ENCODE measurements at places on chromosomes 2 and 18.
A peak's percentile ranks its signal among the peaks of the same experiment; 100 is the strongest.

DNA sequence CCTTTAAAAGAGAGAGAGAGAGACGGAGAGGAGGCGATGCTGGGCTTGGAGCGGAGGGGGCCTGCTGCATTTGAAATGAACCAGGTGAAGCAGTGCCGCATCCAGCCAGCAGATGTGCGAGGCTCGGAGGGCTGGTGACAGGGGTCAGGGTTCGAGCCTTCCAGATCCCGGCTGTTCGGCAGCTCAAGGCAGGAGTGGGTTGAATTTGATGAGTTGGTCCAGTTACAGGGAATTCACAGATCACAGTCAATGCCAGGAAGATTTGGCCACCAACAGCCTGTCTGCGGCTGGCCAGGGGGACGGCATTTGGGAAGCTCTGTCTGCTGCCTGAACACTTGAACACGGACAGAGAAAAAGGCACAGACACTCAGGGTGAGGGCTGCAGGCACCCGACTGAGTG, 48.6 kb downstream of the PTGR3 start:
- no peak for DNase-seq

DNA sequence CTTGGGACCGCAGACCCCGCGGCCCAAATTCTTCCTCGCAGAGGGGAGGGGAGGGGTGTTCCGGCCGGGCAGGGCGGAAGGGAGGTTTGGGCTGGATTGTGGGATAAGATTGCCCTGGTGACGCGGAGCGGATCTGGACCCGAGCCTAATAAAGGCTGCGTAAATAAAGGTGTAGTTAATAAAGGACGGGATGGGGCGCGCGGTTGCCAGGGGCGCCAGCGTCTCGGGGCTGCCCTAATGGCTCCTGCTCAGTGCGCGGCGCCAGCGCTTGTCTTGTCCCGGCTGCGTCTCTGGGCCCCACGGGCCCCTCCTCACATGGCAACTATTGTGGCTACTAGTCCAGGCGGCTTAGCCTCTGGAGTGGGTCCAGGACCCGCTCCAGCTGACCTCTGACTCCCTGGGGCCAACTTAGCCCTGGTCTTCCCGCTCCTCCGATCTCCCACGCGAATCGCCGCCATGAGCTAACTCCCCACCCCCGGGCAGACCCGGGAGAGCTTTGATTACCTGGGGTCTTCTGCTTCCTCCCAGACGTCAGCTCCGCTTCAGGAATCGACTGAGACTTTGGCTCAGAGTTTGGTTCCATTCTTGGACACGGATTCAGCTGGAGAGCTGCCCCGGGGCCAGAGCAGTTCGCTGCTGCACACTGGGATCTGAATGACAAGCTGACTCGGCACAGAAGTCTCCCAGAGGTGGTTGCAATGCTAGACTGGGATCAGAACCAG, 36.5 kb downstream of the SLC25A52 start:
- peak; percentile 6 for DNase-seq

- DNase-seq = no peak
These were observed 857.4 kb downstream of the TDRD15 start for GRCh38 chr2:21981127-21981526.

- DNase-seq = no peak
These were observed 1.2 kb downstream of the TLX2 start for GRCh38 chr2:74515271-74515980.

GRCh38 chr2:26907416-26907815, 59.5 kb downstream of the DPYSL5 start:
- DNase-seq = no peak

DNA sequence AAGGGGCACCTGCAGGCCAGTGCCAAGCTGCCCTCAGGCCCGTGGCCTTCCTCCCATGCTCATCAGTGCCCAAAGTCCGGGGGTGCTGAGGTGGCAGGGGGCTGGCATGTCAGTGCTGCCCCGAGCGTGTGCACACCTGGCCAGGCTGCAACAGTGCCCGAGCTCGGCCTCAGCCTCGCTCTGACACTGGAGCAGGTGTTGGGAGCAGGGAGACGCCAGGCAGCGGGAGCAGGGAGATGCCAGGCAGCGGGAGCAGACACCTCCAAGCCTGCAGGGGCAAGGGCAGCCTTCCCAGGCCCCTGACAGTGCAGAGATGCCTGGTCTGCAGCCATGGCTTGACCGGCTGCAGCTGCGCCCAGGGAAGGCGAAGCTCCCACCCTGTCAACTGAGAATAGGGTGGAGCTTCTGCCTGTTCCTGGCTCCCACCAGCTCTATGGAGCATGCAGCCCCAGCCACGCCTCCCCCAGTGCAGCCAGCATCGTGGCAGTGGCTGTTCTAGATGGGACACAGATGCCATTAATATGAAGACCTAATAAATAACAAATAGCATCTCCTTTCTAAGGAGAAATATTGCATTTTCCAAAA, 82.4 kb downstream of the DTNB start:
- no peak for DNase-seq

DNA sequence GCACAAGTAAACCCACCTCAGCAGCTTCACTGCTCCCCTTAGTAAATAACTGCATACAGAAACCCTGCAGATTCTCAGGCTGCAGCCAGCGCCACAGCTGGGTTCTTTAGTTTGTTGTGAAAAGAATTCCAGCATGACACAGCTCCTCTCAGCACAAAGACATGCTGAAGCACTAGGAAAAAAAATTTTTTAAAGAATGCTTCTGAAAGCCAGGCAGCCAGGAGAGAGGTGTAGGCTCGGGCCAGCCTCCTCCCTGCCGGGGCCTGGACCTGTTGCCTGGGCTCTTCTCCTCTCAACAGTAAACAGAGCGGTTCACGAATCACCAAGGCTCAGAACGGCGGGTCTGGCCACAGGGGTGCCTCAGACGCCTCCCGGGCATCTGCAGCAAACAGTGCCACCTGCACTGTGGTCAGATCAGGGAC, 95.7 kb upstream of the POU3F3 start:
- peak; percentile 85 for DNase-seq

GRCh38 chr2:178473931-178474330, 4.5 kb downstream of the FKBP7 start:
- DNase-seq = no peak

- peak; percentile 78 for DNase-seq
These were observed 361.0 kb upstream of the NT5C1B start for GRCh38 chr2:18950361-18950851.

DNA sequence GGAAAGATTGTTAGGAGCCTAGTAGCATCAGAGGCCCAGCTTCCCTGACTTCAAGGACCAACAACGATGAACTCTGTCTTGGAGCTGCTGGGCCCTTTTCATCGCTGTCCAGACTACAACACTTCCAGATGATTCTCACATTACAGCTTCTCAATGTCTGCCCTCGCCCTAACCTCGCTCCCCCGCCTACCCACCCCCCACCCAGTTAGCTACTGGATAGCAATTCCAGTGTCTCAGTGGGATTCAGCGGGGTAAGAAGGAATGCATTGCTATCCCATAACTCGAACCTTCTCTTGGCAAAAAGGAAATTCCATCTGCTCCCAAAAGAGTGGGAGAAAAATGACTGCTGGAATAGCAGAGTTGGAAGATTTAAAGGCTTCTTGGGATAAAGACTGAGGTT, 65.0 kb downstream of the RPL37A start:
- peak; percentile 31 for DNase-seq

- peak; percentile 67 for DNase-seq
These were observed 59.4 kb downstream of the RNF152 start for GRCh38 chr18:61833387-61833786.

DNA sequence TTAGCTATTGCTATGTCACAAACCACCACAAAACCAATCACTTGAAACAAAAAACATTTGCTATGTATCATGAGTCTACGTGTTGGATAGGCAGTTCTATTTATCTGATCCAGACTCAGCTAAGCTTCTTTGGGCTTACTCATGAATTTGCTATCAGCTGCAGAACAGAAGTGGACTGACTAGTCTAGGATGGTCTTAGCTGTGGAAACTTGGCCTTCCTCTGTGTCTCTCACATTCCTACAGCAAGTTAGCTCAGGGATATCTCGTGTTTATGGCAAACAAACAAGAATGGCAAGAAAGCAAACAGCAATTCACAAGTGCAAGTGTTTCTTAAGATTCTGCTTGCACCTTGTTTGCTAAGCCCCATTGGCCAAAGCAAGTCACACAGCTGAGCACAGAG, 288.0 kb upstream of the TNP1 start:
- no peak for DNase-seq

GRCh38 chr2:96692094-96692971, 47.5 kb downstream of the LMAN2L start:
- DNase-seq = no peak

DNA sequence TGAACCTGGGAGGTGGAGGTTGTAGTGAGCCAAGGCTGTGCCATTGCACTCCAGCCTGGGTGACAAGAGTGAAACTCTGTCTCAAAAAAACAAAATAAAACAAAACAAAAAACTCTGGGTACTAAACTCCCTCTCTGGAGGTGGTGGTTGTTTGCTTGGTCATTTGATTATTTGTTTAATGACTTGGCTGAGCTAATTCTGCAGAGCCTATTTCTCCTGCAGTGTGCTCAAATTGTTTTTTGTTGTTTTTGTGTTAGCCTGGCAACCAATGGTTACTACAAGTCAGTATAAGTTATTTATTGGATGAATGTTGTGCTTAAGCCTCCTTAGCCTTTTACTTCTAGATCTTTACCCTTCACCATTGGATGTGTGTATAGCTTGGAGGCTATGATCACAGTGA, 387.5 kb downstream of the ADCYAP1 start:
- DNase-seq = no peak

DNA sequence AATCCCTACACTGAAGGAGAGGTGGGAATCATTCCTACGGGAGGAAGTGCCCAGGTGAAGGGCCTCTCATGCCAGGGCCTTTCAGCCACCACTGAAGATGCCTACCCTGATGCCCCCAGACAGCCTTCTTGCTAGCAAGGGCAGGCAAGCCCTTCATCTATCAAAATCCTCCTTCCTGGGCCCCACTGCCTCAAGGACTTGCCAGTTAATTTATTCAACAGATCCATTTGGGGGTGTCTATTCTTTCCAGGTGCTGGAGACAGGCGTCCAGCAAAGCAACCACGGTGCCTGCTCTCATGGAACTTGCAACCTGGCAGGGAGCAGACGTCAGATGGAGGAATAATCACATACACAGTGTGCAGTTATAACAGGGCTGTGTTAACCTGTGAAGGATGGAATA, 95.5 kb downstream of the GYPC start:
- no peak for DNase-seq

- DNase-seq = peak; percentile 15
These were observed 171.8 kb upstream of the SPRED2 start for GRCh38 chr2:65604246-65604645.

DNA sequence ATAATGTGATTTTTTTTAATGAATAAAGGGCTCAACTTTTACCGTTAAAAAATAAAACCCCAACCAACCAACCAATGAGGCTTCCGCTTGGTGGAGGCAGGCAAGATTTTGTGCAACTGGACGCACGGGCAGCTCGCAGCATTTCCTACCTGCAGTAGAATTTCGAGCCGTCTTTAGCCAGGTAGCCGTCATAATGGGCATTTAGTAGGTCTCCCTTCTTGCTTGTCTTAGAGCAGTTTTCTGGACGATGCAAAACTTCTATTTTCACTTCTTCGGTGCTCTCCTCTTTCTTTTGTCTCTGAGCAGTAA, 316 bp downstream of the FKBP7 start:
- no peak for DNase-seq

DNA sequence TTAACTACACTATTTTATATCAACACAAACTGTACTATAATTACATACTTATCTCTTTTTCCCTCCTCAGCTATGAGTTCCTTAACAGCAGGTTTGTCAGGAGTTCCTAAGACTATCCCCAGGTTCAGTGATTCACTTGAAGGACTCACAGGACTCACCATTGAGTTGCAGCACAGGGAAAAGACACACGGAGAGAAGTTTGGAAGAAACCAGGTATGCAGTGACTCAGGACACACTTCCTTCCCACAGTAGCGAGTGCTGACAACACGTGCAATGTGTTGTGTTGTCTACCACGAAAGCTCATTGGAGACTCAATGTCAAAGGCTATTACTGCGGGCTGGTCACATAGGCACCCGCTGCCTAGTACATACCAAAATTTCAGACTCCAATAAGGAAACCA, 32.0 kb downstream of the MGAT4A start:
- DNase-seq = no peak

GRCh38 chr2:111936881-111937280, 38.5 kb downstream of the MERTK start:
- no peak for DNase-seq

Data from astrocyte of the spinal cord (primary cell).